ENCODE measurements at places on chromosomes 4 and X.

- no peak for DNase-seq
Measured at GRCh38 chrX:13966071-13966792, 63.5 kb downstream of the GEMIN8 start.

- no peak for DNase-seq
Measured at GRCh38 chr4:61248705-61249104, 48.6 kb downstream of the ADGRL3 start.

DNA sequence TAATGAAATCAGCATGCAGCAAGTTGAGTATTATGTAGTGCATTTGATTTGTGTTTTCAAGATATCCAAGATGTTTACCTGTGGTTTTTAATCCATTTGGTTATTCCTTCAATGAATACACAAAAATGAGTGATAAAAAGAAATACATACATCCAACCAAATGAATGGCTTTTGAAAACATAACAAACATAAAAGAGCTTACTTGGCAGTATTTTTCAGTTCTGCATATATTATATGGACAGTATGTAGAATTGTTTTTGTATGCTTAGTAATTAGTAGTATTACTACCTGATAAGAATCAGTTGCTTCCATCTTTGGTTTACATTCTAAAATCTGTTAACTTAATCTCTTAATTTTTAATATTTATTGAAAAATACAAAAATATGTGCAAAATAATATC is 908.9 kb upstream of the AGA start:
- no peak for DNase-seq

DNA sequence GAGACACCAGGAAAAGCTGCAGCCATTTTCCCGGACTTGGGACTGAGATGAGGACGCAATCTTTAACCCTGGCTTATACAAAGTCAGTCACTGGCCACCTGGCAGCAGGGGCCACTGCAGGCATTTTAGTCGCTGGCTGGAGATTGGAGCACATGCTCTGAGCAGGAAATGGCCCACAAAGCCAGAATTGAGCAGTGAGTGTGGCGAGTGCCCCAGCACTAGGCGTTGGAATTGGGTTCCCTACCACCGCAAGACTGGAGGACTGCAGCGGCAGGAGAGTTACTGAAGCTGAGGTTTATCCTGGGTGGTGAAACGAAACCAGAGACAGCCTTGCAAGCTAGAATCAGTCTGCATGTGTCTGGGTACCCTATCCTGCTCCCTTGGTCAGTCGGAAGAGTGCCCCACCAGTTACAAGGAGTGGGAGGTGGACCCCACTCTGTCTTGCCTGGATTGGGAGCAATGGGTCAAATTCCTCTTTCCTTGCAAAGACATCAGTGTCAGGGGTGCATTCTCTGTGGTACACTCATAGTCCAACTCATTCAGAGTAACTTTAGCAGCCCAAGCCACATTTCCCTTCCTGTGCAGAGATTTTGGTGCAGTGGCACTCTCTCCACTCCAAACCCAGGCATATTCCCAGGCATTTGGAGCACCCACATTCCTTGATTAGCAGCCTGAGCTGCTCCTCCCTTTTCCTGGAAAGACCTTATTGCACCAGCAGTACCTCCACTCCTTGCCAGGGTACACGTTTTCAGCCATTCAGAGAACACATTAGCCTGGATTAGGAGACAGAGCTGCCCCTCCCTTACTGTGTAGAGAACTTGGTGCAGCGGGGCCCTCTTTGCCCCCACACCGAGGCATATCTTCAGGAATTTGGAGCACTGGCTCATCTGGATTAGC is 36.7 kb upstream of the PLK4 start:
- no peak for DNase-seq

- no peak for DNase-seq
Measured at GRCh38 chrX:7083468-7084396, 63.8 kb upstream of the STS start.

DNA sequence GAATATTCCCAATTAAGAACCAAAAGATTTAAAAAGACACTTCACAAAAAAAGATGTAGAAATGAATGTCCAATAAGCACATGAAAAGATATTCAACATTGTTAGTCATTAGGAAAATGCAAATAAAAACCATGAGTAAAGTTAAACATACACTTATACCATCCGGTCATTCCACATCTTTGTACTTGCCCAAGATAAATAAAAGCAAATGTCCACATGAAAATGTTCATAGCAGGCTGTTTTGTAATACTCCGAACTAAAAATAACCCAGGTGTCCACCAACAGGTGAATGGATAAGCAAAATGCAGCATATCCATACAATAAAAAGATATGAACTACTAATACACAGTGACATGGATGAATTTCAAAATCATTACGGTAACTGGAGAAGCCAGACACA is 28.6 kb upstream of the ZCCHC4 start:
- DNase-seq = no peak

DNA sequence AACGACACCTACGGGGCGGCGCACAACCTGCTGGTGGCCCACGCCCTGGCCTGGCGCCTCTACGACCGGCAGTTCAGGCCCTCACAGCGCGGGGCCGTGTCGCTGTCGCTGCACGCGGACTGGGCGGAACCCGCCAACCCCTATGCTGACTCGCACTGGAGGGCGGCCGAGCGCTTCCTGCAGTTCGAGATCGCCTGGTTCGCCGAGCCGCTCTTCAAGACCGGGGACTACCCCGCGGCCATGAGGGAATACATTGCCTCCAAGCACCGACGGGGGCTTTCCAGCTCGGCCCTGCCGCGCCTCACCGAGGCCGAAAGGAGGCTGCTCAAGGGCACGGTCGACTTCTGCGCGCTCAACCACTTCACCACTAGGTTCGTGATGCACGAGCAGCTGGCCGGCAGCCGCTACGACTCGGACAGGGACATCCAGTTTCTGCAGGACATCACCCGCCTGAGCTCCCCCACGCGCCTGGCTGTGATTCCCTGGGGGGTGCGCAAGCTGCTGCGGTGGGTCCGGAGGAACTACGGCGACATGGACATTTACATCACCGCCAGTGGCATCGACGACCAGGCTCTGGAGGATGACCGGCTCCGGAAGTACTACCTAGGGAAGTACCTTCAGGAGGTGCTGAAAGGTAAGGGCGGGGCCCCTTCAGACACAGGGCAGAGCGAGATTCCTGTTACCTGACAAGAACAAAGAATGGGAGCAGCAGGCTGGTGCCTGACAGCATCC is 11.7 kb downstream of the RPL9 start:
- DNase-seq = no peak

DNA sequence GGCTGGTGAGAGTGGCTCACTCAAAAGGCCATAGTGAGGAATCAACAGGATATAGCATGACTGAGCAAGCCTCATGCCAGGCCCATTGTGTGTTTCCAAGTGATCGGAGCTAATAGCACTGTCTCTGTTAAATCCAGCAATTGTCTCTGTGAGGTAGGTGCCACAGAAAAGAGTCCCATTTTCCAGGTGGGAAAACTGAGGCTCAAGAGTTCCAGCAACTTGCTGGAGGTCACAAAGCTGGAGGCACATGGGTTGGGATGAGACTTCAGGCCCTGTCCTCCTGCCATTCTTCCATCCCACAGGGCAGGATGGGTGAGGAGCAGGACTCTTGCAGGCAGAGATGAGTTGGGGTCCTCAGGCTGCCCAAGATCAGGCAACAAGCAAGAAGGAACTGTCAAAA is 1.1 kb upstream of the CYTL1 start:
- DNase-seq = no peak

- DNase-seq = no peak
Measured at GRCh38 chr4:77615153-77615552, 9.5 kb downstream of the CXCL13 start.

DNA sequence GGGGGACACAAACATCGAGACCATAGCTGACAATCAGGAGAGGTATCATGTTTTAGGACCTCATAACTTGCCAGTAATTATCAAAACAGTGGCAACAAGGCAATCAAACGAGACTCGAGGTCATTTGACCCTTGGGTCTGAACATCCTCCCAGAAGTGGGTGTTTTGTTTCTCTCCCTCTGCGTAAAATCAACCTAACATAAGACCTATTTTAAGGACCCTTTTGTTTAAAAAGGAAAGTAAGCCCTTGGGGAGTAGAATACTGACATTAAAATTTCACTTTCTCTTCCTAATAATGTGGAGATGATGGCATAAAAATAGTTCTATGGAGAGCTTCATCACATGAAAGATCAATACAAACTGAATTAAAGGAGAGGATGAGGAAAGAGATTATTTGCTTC is 106.2 kb upstream of the PUDP start:
- no peak for DNase-seq

All from NCI-H1048 (cell line).